ENCODE measurements at places on chromosomes 3 and 15.

GRCh38 chr15:101463270-101463669 lies 26.2 kb downstream of the PCSK6 start:
- no peak for DNase-seq

- no peak for DNase-seq
Observed at GRCh38 chr3:155015776-155016436, 64.2 kb upstream of the MME start.

- DNase-seq: no peak
Observed at GRCh38 chr3:11161666-11162065, 7.4 kb downstream of the HRH1 start.

- no peak for DNase-seq
Observed at GRCh38 chr3:14231998-14232501, 53.4 kb downstream of the LSM3 start.

- DNase-seq: no peak
Observed at GRCh38 chr3:66441692-66442091, 59.1 kb downstream of the LRIG1 start.

DNA sequence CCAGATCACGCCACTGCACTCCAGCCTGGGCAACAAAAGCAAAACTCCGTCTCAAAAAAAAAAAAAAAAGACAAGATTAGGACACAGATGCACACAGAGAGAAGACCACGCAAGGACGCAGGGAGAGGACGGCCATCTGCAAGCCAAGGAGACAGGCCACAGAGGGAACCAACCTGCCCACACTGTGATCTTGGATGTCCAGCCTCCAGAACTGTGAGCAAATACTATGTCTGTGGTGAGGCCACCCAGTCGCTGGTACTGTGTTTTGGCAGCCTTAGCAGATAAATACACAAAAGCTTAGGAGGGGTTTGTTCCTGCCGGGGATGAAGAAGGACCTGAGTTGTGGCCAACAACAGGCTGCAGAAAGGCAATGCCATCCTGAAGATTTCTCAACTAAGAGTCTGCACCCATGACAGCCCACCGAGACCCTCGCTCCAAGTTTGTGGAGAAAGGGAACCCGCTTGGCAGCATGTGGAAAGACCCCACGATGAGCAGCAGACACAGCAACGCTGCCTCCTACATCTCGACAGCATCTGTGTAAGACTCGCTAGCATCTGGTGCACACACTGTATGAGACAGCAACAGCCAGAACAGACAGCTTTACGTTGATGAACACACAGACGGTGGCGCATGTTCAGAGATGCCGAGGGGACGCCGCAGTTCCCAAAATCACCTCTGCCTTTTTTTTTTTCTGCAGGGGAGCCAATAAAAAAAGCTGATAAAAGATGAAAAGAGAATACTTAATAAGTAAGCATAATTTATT lies 13.7 kb downstream of the CYFIP1 start:
- no peak for DNase-seq

GRCh38 chr3:143928056-143928455 lies 43.6 kb upstream of the DIPK2A start:
- DNase-seq: no peak

DNA sequence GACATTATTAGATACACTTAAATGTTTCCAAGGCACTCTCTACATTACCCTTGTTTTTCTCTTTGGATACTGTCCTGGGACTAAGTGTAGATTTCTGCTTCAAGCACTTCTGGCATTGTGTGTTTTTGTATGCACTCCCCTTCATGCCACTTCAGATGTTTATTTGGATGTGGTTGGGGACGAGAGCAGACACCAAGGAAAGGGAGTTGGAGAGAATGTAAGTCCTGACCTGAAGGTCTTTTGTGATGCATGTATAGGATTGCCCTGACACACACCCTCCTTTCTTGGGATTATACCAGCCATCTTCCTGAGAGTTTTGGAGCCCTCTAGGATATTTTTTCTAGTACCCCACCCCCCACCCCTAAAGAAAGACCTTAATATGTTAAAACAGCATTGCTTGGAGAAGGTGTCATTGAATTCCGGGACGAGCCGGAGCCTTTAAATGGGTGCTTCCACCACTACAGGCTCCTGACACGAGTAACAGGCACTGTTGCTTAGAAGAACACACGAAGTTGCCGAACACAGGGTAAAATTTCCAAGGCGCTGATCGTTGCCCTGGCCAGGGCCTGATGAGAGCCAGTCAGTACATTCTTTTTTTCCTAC lies 22.7 kb downstream of the PSMD6 start:
- no peak for DNase-seq

DNA sequence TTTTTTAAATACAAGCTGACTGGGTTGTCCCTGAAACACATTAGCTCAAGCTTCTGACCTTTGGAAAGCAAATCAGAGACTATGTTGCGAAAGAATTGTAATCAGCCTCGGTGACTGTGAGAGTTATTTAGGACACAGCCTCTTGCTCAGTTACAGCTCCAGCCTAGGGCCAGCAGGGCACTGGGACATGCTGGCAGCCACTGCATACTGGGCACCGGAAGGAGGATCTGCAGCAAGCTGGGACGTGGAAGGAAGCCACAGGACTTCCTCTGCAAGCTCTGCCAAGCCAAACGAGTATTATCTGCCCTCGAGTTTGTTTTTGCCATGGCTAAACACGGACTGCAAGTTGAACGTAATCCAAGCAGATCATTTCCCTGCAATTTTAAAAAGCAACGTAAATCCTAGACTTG lies 24.4 kb upstream of the COPG1 start:
- DNase-seq: no peak

DNA sequence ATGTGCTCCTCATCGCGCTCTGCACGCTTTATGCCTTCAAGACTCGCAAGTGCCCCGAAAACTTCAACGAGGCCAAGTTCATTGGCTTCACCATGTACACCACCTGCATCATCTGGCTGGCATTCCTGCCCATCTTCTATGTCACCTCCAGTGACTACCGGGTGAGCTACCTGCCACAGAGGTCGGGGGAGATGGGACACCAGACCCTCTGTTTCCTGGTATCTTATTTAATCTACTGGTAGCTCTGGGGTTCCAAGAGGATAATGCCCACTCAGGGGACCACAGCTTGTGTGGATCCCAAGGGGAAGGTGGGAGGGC lies 9.1 kb downstream of the GRM2 start:
- DNase-seq: no peak

All from stimulated activated CD4-positive, alpha-beta T cell treated with anti-CD3 and anti-CD28 coated beads, Interleukin-2, amount 100 ng/mL, for 4 hours (primary cell).